ENCODE measurements at places on chromosomes 3 and 15.
A peak's percentile ranks its signal among the peaks of the same experiment; 100 is the strongest.

DNA sequence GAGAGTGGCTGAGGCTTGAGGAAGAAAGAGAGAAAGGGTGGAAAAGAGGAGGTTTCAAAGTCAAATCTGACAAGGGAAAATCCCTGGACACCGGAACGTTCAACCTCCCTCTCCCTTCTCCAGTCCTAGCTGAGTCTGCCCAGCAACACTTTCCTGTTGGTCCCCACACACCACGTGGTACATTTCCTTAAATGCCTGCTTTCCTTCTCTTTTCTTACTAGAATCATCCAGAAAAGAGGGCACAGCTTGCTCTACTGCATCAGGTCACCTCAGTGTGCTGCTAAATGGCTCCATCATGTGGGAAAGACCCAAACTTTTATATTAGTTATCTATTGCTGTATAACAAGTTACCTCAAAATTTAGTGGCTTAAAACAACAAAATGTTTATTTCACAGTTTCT is 181.2 kb downstream of the NECTIN3 start:
- DNase-seq = no peak

- no peak for DNase-seq
Measured at GRCh38 chr3:23017801-23018200, 185.3 kb upstream of the UBE2E2 start.

DNA sequence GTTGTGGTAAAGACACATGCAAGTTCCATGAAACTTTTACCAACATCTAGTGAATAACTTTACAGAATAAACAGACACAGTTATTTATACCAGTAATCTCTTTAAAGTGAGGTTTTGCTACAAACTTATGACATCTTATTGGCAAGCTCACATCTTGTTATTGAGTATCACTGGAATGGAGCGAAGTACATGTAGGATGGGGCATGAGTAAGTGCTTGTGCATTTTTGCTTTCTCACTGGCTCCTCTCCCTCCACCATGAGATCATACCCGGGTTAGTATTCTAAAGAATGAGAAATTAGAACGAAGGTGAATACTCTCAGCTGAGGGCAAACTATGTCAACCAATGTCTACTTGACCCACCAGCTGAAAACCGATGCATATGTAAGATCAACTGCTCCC is 193.3 kb upstream of the ZNF717 start:
- DNase-seq = no peak

DNA sequence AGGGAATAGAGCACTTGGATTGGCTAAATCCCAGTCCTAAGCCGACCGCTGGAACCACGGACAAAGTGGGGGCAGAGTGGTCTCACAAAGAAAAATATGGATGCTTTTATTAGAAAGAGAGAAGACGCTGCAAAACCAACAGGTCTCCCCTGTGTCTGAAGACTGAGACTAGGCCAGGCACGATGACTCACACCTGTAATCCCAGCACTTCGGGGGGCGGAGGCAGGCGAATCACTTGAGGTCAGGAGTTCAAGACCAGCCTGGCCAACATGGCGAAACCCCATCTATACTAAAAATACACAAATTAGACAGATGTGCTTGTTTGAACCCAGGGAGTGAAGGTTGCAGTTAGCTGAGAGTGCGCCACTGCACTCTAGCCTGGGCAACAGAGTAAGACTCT is 61.8 kb downstream of the ZDHHC19 start:
- no peak for DNase-seq

DNA sequence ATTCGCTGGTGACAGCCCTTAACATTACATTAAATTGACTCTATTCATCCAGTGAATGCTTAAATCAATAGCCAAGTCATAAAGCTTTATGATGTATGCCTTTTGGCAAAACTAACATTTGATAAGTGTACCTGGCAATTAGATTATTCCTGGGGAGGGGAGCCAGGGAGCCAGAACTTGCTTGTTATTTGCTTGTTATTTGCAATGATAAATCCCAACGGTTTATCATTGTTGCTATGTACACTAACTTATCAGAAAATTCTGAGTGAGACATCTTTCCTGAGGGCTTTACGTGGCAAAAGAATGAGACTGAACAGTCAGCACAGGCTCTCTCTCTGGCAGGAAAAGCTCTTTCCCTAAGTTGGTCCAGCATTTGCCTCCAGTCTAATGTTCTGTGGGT is 35.8 kb upstream of the FBN1 start:
- no peak for DNase-seq

DNA sequence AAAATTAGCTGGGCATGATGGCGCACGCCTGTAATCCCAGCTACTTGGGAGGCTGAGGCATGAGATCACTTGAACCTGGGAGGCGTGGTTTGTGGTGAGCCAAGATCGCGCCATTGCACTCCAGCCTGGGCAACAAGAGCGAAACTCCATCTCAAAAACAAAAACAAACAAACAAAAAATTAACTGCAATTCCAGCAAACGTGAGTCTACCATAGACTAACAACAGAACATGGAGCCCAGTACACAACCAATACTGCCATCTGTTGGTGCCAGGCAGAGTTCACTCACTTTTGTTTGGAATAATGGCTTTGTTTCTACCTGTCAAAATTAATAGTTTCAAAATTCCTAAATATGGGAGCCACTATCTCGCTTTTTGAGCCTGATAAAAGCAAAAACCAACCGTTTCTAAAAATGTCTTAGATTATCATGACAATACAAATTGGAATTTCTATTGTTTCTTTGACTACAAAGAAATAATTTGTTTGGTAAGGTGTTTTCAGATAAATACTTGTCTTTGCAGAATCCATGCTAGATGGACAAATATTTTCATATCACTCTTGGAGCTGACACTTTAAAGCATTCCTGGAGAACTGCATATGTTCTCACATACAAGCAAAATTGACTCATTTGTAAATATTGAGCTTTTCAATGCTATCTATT is 45.0 kb downstream of the GPR176 start:
- peak; percentile 58 for DNase-seq

DNA sequence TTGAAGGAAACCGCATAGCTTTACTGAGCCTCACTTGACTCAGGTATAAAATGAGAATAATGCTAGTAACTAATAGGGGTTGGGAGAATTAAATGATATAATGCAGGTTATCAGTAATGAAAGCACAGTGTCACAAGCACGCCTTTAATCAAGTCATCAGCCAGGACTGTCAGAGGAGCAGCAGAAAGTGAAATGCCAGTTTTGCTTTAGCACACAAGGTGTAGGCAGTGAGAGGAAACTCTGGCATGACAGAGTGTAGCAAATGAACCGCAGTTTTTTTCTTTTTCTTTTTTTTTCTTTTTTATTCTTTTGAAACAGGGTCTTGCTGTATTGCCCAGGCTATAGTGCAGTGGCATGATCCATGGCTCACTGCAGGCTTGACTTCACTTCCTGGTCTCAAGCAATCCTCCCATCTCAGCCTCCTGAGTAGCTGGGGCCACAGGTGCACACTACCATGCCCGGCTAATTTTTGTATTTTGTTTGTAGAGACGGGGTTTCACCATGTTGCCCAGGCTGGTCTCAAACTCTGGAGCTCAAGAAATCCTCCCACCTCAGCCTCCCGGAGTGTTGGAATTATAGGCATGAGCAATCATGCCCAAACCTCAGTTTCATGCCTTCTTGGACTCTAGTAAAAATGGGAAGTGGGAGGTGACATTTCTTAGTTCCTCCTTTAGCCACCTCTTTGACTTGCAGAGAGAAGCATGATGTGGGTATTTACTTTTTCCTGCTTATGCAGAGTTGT is 9.7 kb upstream of the SCAANT1 start:
- DNase-seq = no peak

DNA sequence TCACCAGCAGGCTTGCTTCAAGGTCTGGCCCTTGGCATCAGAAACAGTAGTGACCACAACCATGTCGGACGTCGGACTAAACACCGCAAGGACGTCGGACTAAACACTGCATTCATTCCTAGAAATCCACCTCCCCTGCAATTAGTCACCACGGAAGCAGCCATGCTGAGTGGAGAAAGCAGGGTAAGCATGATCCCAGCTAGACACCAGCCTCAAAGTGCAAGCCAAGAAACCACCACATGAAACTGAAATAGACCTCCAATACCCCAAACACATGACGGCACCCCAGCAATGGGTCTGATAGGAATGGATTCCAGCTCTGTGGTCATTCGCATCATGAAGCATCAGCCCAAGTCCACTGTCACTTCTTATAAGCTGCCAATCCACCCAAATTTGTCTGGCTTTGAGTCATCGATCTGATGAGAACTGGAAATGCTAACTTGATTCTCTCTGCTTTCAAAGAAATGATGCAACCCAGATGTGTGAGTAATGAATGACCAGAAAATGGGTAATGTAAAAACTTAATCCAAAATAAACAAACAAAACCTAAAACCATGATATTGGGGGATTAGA is 348.3 kb upstream of the TMCO5A start:
- DNase-seq = peak; percentile 34

DNA sequence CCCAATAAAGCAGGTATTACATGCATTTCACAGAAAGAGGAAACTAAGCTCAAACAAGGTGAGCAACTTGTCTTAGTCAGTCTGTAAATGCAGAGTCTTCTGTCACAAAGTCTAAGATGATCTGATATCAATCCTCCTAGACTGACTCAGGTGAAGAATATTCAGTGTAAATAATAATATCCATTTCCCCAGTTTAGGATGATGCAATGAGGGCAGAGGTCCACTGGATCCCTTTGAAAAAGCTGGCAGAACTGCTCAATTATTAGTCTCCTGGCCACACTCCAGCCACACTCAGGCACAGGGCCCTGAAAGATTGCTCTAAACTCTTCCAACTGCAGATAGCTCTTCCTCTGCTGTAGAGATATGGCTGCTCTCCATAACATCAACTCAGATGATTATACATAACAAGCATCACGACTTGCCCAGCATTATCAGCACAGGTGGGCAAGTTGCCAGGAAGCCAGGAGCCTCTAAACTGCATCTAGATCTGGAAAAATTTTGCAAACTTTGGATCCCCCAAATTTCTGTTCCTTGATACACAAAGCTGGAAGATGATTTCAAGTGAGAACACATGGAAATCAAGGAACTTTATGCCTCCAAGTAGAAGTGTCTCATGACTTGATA is 129.8 kb upstream of the CPNE4 start:
- no peak for DNase-seq

DNA sequence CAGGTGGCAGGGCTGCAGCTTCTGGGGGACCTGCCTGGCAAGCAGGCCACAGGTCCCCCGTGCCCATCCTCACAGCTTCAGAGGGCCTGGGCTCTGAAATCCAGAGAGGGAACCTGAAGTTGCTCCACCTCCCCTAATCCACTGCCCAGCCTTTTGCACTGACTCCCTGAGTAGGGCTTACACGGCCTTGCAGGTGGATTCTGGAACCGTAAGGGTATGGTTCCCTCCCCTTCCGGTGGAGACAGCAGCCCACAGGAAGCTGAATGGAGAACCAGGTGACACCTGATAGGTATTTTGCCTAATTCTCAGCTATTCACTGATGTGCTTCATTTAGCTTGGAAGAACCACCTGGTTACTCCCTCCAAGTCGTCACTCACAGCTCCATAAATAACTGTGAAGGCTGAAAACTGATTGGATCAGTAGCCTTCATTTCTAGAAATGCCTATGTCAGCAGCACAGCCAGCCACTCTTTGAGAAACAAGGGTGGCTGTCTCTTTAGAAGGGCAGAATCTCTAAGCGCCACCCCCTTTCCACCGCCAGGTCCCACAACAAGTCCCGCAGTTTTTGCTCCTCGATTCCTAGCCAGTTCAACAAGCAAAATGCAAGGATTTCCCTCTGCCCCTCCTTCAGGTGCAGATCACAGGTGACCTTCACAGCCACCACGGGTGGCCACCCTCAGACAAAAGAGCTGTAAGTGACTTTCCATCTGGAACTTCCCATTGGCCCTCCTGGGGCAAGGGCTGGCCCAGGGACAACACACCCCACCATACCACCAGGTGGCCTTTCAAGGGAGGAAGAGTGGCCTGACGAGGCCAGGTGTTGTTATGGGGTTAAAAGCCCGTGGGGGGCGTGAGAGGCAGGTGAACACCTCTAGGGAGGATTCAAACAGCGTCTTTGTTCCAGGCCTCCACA is 112.9 kb downstream of the SEC22A start:
- DNase-seq = no peak

GRCh38 chr15:89396723-89397652 is 62.4 kb upstream of the POLG start:
- no peak for DNase-seq

DNA sequence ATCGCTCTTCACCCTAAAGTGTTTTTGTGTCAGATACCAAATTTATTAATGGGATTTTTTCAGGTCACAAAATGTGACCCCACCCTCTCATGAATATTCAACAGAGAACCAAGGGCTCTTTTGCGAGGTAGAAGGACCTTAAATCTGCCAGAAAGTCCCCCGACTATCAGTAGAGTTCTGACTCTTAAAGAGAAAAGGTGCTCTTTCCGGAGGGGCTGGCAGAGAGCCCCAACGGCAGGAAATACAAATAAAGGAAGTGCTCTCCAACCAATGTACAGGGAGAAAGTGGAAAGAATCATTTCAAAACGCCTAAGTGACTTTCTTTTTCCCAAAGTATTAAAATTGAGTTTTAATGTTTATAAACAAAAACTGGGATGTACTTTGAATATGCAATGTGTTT is 517.2 kb downstream of the FOXP1 start:
- DNase-seq = no peak

DNA sequence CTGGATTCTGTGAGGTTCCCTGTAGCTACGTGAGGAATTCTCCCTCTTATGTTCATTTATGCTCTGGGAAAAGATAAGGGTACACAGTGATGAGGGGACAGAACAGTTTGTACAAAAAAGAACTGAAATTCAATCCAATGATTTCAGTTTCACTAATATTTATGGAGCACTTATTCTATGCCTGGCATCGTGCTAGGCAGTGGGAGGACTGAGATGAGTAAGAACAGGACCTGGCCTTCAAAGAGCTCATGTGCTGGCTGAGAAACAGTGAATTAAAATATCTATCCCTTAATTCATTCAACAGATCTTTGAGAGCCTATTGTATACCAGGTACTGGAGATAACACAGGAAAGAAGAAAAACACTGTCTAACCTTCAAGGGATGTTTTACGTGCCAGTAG is 22.2 kb downstream of the SSR3 start:
- DNase-seq = no peak

DNA sequence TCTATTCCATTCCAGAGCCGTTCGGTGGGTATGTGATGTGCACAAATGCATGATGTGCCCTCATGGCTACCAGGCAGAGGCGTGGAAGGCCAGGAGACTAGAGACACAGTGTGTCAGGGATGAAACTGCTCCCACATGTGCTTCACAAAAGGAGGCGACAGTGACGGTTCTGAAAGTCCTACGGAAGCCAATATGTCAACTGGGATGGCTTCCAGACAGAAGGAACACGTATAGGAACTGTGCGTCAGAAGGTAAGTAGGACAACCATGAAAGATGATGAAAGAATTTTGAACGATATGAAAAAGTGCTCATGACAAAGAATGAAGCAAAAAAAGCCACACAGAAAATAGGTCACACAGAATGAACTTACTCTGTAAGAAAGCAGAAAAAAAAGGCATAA is 34.1 kb downstream of the GLB1 start:
- no peak for DNase-seq
